ENCODE measurements at places on chromosomes 7 and 10.

GRCh38 chr7:80635998-80636397, 2.4 kb upstream of the CD36 start:
- no peak for DNase-seq
- no peak overlapping the region for H3K27ac ChIP-seq
- H3K27me3 ChIP-seq, result no peaks in the 10 kb centered on the region
- H3K36me3 ChIP-seq, result no peaks in the 10 kb centered on the region

DNA sequence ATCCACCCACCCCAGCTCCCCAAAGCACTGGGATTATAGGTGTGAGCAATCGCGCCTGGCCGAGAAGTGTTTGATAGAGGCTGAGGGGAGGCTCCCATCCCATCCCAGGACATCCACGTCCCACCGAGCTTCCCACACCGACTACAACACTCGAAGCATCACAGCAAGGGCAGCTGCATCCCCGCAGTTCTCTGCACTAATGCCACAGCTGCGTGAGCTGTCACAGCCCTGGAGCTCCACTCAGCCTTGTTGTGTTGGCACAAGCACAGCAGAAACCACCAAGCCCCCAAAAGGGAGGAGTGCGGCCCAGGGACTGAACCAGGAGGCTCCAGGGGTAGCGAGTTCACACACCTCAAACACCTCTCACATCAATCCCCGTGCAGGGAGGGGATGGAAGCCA, 121.6 kb downstream of the DIP2C start:
- H3K4me3 ChIP-seq, result no peak overlapping the region
- no peaks in the 10 kb centered on the region for H3K27me3 ChIP-seq
- no peaks in the 10 kb centered on the region for H3K36me3 ChIP-seq
- no peak overlapping the region for H3K27ac ChIP-seq

DNA sequence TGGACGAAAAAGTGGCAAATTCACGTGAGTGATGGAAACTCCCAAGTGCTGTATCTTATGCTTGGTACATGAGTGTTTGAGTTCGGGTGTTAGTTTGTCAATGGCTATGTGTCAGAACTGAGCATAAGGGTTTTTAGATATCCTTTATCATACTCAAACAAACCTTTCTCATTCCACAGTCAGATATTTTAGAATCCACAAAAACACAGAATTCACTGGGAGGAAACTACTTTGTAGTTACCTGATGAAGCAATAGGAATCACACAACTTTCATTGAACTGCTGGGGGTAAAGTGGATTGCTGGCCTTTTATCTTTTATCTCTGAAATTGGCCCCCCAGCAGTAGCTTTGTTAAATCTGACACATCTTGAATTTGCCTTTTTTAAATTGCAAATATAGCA, 64.0 kb downstream of the DKK1 start:
- H3K4me3 ChIP-seq, result no peak overlapping the region
- H3K27ac ChIP-seq, result no peak overlapping the region
- H3K27me3 ChIP-seq, result no peaks in the 10 kb centered on the region
- no peaks in the 10 kb centered on the region for H3K4me1 ChIP-seq

DNA sequence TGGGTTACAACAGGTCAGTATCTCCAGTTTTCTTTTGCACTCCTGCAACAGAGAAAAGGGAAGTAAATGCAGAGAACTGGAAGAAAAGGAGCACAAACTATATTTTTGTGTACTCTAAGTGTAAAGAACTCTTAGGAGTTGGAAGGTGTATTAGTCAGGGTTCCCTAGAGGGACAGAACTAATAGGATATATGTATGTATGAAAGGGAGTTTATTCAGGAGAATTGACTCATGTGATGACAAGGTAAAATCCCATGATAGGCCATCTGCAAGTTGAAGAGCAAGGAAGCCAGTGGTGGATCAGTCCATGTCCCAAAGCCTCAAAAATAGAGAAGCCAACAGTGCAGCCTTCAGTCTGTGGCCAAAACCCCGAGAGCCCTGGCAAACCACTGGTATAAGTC, 22.6 kb upstream of the RAB18 start:
- no peak for DNase-seq
- no peak overlapping the region for H3K4me3 ChIP-seq
- peaks cover 7% of the 10 kb centered on the region for H3K4me1 ChIP-seq
- no peaks in the 10 kb centered on the region for H3K36me3 ChIP-seq

- H3K27me3 ChIP-seq, result no peaks in the 10 kb centered on the region
- DNase-seq, result no peak
- peaks cover 7% of the 10 kb centered on the region for H3K4me1 ChIP-seq
- no peak overlapping the region for H3K4me3 ChIP-seq
- peak overlapping the region; percentile 59 for H3K27ac ChIP-seq
Observed at GRCh38 chr7:3922175-3922635, 621.2 kb downstream of the SDK1 start.

- H3K4me1 ChIP-seq, result no peaks in the 10 kb centered on the region
- no peak overlapping the region for H3K4me3 ChIP-seq
- H3K27ac ChIP-seq, result no peak overlapping the region
- no peaks in the 10 kb centered on the region for H3K36me3 ChIP-seq
- DNase-seq, result no peak
Observed at GRCh38 chr7:125468855-125469174, 539.2 kb upstream of the POT1 start.

Measured in vagina (tissue), 2 donors.